ENCODE measurements at places on chromosomes 2 and 18.

- DNase-seq, result no peak
Measured at GRCh38 chr18:33751613-33752221, 173.7 kb downstream of the ASXL3 start.

DNA sequence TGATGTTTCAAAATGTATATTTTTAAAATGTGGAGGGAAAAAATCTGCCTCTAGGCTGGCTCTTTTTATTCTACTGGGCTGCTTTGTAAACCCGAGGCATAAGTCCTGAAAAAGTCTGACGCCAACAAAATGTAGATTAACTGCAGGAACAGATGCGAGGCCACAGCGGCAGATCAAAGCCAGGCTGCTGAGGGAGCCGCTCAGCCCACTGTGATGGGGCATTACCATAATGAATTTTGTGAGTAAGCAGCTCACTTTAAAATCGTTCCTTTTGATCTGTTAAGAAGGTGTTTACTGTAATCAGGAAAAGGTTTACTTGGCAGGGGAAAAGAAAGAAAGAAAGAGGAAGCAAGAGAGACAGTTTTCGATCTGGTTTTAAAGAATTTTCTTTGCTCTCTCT lies 269.0 kb downstream of the ICOS start:
- no peak for DNase-seq

- no peak for DNase-seq
Measured at GRCh38 chr2:233867993-233868532, at the start of gene MSL3B. MSL3B (minus strand) TSS chr2:233868386.

- no peak for DNase-seq
Measured at GRCh38 chr18:46343931-46344372, 239.8 kb downstream of the HAUS1 start.

DNA sequence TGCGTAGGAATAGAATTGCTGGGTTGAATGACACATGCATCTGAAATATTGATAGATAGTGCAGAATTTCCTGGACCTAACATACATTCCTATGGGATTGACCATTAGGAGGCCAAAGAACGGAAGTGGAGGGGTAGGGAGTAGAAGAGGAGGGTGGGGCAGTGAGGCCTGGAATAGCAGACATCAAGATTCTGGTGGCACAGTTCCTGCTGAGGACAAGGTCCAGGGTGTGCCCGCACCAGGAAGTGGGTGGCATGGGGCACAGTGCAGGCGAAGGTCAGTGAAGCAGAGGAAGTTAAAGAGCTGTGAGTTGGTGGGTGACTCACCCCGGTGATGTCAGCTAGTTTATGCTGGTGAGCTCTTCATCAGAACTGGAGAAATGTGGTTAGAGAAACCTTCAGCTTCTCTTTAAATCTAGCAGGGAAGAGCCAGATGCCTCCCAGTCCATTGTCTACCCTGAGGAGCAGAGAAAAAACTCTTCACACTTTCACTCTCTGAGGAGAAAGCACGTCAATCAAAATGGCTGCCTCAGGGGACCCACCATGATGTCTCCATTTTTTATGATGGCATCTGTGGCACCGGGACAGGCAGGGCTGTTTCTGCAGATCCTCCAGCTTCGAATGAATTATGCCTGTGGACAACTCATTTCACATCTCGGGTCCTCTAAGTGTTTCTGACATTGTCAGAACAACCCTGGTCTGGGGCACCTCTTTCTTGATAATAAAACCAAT lies 55.9 kb upstream of the CTLA4 start:
- no peak for DNase-seq

DNA sequence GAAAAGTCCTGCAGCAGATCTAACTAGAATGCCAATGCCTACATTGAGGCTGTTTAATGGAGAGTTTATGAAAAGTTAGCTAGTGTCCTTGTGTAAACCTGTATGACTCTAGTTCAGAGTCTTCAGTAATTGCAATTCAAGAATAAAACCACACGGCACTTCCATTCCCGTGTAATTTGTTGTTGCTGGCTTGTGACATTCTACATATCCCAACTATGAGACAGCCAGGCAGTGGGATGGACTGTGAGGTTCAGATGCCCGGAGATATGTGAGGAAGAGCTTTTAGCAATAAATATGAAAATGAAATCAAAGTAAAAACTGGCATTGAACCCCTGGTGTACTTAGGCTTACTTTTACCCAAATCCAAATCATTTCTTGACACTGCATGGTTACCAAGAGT lies 263.4 kb downstream of the NEDD4L start:
- DNase-seq, result no peak

DNA sequence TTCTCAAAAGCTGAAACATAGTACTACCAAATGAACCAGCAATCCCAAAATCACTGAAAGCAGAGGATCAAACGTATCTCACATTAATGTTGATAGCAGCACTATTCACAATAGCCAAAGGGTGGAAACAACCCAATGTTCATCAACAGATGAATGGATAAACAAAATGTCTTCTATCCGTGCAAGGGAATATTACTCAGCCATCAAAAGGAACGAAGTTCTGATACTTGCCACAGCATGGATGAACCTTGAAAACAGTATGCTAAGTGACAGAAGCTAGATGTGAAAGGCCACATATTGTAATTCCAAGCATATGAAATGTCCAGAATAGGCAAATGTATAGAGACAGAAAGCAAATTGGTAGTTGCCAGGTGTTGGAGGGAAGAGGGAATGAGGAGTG lies 57.0 kb upstream of the CHMP1B start:
- no peak for DNase-seq

DNA sequence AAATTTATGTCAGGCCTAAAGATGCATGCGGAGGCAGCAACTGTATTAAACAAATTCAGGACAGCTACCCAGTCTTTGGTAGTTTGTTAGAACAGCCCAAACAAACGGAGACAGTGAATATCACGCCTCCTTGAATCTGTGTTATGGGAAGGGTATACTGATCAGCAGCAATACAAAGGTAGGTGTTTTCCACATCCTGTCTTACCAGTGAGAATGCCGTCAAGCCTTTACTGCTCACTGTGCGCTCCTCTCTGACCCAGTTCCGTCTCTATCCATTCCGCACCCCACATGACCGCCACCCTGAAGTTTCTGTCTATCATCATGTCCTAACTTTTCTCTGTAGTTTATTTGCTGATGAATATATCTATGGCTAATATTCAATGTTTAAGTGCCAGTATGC lies 473.3 kb downstream of the LPIN1 start:
- DNase-seq, result no peak

GRCh38 chr2:6750411-6751158 lies 115.1 kb downstream of the CMPK2 start:
- DNase-seq, result no peak

- peak; percentile 66 for DNase-seq
Measured at GRCh38 chr2:109736177-109736827, 57.8 kb upstream of the RGPD5 start.

GRCh38 chr2:183078464-183079138 lies at the start of gene DUSP19:
DUSP19 (plus strand) TSS chr2:183078747; CDS start chr2:183078934, 187 bp downstream.
- DNase-seq, result peak; percentile 85

DNA sequence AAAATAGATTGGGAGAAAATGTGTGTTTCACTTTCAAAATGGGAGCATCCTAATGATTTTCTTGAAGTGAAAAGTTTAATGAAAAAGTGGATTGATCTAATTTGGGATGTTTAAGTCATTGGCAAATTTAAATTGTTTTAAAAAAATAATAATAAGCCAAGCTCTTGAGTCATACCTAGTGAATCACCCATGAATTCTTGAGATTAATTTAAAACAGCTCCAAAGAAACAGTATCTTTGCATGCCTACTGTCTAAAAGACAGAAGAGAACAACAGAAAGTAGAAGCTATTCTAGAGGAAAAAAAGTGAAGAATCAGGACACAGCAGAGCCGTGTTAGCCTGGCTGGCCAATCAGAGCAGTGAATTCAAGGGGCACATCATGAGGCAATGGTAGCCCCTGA lies 7.7 kb downstream of the ACVR1C start:
- no peak for DNase-seq

- no peak for DNase-seq
Measured at GRCh38 chr2:30781961-30782533, 25.2 kb downstream of the CAPN13 start.

DNA sequence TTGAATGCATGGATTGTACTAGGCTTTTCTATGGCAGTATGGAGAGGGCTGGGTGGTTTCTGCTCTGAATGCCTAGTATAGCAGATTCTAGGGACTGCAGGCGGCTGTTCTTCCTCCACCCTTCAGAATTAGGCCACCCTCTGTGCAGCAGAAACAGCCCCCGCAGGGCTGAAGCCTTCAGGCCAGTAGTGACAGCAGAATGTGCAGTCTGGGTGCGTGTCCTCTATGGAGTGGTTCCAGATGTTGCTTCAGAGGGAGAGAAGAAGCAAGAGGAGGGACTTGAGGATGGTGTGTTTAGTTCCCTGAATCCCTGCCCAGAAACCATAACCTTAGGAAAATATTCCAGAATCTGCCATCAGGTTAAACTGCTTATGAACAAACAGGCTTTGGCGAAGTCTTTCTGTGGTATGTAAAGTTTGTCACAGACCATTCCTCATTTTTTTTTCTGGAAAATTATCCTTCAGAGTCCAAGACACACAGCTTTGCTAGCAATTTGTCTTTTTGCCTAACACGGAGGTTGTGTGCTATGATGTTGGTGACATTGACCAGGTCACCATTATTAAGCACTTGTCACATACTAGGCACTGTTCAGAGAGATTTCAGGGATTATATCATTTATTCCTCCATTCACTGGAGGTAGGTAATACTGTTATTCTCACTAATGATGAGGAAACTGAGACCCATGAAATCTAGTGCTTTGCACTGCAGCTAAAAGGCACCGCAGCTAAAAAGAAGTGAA lies 21.1 kb downstream of the CASP10 start:
- peak; percentile 34 for DNase-seq

GRCh38 chr2:611519-611918 lies 65.7 kb downstream of the TMEM18 start:
- no peak for DNase-seq

- DNase-seq, result no peak
Measured at GRCh38 chr18:5439986-5440696, 103.7 kb downstream of the EPB41L3 start.

Measured in ovary (tissue), 10 donors.